ENCODE measurements at places on chromosomes 16 and 17. TPM values are rescaled to one million over a fixed set of nuclear protein-coding genes. Genes with fewer than 3 reads are reported as not detected.

DNA sequence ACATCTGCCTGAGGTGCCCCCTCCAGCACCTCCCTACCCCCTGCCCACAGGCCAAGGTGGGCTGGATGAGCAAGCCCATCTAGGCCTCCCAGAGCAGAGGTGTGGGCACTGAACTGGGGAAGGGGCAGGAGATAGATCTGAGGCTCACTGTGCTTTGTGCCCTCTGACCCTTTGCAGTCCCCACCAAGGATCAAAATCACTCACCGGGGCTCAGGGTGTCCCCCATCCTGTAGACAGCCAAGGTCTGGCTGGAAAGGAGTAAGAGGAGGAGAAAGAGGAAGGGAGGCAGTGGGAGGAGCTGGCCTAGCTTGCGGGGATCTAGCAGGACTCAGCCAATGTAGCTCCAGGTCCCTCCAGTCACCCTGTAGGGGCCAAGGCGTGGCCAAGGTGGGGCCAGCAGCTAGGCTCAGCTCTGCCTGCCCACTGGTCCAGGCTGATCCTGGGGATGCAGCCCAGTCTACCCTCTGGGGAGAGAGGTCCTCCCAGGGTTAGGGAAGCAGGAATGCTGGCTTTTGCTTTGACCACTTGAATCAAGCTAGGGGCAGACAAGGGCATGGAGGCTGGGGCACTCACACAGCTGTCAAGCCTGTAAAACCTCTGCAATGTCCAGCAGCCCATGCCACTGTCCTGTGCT lies 1.8 kb downstream of the SLC12A4 start:
- DNase-seq, result peak; percentile 70

- no peak for DNase-seq
Measured at GRCh38 chr16:998211-998610, 16.6 kb downstream of the SOX8 start.

BAIAP3 gene
- total RNA-seq, result 0.51 TPM

GINS2 gene
- 38.6 TPM for total RNA-seq

CA10 gene
- not detected for total RNA-seq

C16orf46 gene
- 0.58 TPM for total RNA-seq

Measured in LHCN-M2 (cell line).